ENCODE measurements at places on chromosomes 2 and 18.

DNA sequence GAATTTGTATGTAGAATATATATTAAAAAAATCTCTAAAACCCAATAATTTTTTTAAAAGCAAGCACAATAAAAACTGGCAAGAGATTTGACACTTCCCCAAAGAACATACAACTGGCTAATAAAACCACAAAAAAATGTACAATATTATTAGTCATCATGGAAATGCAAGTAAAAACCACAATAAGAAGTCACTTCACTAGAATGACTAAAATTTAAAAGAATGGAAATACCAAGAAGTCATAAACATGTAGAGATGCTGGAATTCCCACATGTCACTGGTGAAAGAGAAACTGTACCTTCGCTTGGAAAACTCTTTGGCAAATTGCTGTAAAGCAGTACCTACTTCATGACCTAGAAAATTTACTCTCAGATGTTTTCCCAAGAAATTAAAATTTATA, 43.4 kb upstream of the KYNU start:
- no peak for DNase-seq

DNA sequence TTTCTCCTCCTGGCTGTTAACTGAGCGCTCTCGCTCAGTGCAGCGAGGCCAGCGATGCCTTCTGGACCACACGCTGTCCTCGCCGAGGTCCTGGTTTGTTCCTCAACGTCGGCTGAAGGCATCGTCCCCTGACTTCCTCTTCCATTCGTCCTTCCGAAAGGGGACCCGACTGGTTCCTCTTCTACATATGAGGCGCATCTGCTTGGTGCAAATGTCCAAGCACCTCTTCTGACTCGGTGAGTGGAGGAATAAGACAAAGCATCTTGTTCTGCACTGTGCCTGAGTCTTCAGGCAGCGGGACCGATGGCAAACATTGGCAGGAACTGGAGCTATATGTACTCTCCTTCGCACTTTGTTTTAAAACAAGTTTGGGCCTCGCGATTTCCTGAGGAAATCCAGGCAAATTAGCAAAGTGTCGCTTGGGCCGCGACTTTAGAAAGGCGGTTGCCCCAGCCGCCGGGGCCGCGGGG, 621 bp upstream of the KCNS3 start:
- peak; percentile 33 for DNase-seq

DNA sequence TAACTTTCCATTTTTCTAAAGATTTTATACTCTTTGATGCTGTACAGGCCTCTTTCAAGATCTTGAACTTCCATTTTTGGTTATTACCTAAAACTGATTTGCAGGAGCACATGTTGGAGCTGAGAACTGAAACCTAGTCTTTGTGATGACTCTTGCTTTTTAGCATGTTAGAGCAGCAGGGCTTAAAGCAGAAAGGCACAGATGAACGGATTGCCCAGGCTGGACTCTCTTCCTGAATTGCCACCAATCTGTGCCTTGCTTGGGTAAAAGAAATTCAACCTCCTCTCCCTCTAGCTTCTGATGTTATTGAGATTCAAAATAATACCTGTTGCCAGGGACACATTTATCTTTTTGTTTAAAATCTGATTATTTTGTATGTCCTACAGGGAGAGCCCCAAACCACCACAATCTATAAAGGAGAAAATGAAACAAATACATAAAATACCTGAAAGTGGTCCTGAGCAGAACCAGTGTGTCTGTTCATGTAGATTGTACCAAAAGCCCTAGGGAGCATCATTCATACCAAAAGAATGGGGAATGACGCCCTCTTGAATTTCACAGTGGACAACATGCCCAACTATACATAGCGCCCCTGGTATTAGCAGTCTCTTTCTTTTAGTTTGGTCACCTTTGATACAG, 277.0 kb upstream of the MAP2 start:
- DNase-seq: no peak

GRCh38 chr2:69604836-69605235, 38.7 kb downstream of the AAK1 start:
- DNase-seq: no peak

DNA sequence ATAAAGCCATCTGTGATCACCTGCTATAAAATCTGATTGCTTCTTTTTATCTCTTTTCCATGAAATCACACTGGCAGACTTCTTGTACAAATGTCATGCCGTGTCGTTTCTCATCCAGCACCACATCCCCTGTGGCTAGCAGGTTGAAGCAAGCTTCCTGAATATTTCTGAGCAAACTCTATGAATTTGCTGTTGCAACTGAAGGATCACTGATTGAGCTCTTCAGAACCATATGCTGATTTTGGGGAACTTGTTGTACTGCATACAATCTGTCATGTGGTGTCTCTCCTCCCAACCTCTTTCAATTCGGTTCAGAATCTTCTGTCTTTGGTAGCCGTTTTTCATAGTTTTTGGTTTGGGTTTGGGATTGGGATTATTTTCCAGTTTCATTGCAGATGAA, 57.7 kb upstream of the RBMS1 start:
- no peak for DNase-seq

DNA sequence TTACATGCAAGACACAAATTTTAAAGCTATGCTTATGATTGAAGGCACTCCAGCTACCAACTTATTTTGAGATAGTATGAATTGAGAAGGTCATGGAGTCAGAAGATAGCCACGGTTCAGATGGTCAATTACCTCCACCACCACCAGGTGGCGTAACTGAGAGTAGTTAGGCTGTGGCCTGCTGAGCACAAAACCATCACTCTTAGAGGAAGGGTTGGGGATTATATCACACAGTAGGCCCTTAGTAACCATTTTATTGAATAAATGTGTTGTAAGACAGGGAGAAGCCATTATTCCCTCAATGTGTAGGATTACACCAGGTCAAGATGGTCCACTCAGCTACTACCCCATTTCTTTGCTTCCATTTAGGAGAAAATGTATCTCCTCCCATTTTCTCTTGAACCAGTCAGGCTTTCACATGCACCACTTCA, 18.8 kb downstream of the KLHL41 start:
- DNase-seq: peak; percentile 55

GRCh38 chr18:62109676-62110075, 77.2 kb downstream of the PIGN start:
- no peak for DNase-seq

GRCh38 chr2:135052997-135053474, 944 bp downstream of the RAB3GAP1 start:
- peak; percentile 14 for DNase-seq

GRCh38 chr2:141105763-141106162, 1025.1 kb downstream of the LRP1B start:
- peak; percentile 28 for DNase-seq

DNA sequence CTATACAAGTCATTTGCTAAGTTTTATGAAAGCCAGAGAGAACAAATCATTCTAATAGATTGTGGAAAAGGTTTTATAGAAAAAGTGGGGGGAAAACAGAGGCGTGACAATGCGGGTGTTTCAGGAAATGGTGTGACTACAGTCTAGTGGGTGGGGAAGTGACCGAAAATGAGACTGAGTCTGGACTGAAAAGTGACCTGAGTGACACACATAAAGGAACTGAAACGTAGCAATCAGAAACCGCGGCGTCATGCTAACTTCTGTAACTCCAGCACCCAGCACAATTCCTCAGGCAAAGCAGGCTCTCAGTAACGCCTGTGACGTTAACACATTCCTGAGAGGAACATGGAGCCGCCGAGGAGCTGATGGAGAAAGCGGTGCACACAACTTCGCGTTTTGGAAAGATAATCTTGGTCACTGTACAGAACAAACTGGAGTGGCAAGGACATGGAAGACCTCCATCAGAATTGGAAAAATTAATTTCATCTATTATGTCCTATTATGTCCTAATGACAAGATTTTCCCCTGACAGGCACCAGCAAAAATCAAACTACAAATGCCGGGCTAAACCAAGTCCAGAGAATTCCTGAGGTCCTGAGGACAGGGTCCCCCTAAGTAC, 1.4 kb upstream of the CD226 start:
- DNase-seq: no peak

DNA sequence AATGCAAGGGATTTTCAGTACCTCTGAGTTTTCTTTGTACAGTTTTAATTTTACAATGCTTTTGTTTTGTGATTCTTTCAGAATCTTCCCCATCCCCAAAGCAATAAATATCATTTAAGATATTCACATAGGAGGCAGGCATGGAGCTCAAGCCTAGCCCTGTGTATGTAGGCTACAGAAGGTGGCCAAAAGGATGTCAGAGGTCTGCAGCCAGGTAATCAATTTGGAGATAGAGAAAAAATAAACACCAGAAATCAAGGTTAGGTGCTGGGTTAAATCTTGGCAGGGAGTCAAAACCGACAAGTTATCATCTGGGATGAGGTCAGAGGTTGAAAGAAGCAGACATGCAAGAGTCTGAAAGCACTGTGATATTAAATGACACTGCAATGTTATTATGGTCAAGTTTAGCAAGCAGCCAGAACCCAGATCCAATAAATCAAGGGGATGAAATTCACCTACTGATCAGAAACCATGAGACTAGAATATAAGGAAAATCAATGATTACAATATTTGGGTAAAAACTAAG, 45.1 kb upstream of the LRP1B start:
- peak; percentile 59 for DNase-seq

GRCh38 chr2:84906108-84906899, 848 bp downstream of the TMSB10 start:
- peak; percentile 41 for DNase-seq

- DNase-seq: no peak
These were observed 208.7 kb downstream of the LOXHD1 start for GRCh38 chr18:46448347-46448746.

- DNase-seq: no peak
These were observed 239.0 kb upstream of the SMAD7 start for GRCh38 chr18:49189772-49190171.

- peak; percentile 57 for DNase-seq
These were observed 15.9 kb downstream of the CAPN10 start for GRCh38 chr2:240602266-240603050.

GRCh38 chr18:60295674-60296073, 76.9 kb downstream of the MC4R start:
- peak; percentile 54 for DNase-seq

GRCh38 chr18:43013486-43013885, 102.0 kb downstream of the RIT2 start:
- no peak for DNase-seq

DNA sequence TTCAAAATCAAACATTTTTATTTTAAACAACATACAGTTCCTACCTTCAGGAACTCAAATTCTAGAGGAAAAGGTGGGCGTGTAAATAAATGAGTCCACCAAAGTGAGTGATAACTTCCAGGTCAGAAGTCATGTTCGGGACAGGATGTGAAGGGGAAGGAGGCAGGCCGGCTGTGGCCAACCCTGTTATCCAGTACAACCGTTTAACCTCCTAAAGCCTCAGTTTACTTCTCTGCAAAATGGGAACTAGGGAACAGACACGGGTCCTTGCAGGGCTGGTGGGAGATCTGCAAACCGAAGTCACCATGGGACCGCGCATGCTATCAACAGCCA, 373 bp downstream of the EIPR1 start:
- DNase-seq: peak; percentile 48

DNA sequence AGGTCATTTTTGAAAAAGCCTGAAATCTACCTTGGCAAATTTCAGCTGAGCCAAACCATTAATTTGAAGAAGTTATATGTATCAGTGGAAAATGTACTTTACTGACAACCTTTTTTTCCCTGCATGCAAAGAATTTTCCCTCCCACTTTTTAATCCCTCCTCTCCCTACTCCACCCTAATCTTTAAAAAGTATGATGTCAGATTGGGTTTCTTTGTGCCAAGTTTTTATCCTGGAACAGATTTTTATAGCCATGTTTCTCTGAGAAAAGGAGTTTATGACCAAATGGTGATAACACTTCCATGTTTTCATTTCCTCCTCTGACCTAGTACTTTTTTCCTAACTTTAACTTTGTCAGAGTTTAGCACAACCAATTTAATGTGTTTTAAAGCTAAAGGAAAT, 250.3 kb upstream of the FOSL2 start:
- no peak for DNase-seq

GRCh38 chr2:240798327-240798905, 21.6 kb downstream of the KIF1A start:
- no peak for DNase-seq

DNA sequence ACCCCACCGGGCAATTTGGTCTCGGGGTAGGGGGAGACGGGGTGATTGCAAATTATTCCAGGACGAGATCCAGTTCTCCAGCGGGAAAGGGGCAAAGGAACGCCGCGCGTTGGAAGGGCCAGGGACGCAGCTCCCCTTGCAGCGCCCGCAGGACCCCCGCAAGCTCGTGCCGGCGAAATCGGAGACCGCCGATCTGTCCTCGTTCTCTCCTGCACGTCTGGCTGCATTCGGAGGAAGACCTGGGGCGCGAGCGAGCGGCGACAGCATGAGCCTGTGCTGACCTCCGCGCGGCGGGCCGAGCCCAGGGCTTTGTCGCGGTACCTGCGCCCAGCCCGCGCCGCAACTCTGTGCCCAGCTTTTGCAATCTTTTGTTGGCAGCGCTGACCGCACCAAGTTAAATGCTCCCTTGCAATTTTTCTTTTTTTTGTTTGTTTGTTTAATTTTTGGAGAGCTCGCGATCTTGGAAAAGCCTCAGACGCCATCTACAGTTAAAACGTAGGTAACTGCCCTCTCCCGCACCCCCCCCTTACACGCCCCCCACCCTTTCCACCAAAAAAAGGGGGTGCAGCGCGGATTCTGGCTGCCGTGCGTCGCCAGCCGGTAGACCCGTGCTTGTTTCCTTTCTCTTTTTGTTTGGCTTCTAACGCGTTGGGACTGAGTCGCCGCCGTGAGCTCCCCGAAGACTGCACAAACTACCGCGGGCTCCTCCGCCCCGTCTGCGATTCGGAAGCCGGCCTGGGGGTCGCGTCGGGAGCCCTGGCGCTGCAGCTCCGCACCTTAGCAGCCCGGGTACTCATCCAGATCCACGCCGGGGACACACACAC, 667 bp downstream of the TRIB2 start:
- DNase-seq: peak; percentile 42

- no peak for DNase-seq
These were observed 51.9 kb downstream of the ASAP2 start for GRCh38 chr2:9258501-9258900.

GRCh38 chr2:229802785-229803184, 88.4 kb upstream of the DNER start:
- no peak for DNase-seq

DNA sequence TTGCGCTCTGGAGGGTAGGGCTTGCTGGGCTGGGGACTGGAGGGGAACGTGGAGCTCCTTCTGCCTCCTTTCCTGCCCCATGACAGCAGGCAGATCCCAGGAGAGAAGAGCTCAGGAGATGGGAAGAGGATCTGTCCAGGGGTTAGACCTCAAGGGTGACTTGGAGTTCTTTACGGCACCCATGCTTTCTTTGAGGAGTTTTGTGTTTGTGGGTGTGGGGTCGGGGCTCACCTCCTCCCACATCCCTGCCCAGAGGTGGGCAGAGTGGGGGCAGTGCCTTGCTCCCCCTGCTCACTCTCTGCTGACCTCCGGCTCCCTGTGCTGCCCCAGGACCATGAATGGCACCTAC, 4.3 kb downstream of the GPR35 start:
- DNase-seq: no peak

GRCh38 chr2:164060031-164060430, 324.2 kb upstream of the FIGN start:
- DNase-seq: no peak

GRCh38 chr2:105454801-105455485, 56.1 kb upstream of the FHL2 start:
- peak; percentile 5 for DNase-seq

All from NCI-H69 (cell line).